Umbilical cord (tissue), 2 donors: ENCODE measurements at places on chromosomes 6 and 20.
A peak's percentile ranks its signal among the peaks of the same experiment; 100 is the strongest.

DNA sequence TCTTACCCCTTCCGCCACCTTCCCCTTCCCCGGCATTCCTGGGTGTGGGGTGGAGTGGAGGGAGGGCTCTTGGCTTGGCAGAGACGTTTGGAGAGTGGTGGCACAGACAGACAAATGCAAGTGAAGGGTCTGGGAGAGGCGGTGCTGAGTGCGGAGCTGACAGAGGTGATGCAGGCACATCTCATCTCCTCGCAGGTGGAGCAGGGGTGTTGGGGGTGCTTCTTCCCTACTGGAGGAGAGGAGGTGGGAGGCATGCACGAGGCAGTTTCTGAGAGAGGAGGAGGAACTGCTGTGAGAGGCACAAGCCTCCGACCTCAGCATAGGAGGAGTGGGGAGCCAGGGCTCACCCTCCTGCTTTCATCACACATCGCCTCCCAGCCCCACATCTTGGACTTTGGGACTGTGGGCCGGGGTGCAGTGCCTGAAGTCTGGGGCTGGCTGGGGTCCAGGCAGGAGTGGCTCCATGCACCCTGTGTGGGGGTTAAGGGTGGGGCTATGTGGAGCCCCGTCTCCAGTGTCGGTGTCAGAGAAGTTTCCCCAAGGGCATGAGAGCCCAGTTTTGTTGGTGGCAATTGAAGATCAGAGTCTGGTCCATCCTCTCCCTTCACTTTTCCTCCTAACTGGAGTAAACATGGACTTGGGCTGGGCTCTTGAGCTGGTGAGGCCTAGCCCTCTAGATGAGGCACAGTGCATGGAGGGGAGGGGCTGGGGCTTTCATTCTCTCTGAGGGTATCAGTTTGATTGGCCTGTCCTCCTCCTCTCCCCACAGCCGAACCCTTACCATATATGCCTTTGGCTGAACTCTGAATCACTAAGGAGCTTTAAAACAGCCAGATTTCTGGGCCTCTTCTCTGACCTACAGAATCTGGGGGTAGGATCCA, 20.2 kb upstream of the SLC22A7 start:
- peak; percentile 83 for DNase-seq

DNA sequence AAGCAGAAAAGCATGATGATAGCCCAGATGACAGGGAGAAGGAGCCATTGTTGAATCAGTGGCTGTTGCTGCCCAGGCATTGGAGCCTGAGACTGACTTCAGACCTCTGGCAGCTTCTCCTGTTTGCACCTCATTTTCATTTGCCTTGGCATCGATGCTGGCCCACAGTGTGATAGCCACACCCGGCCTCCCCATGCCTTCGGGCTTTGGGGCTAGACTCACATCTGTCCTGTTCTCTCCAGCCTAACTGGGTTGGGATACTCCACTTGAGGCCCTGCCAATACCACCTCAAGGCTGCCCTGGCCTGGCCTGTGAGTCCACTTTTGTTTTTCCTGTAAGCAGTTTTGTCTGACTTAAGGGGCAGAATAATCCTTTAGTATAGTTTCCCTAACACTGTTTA, 140.4 kb downstream of the UST start:
- no peak for DNase-seq

GRCh38 chr6:10894958-10895357, 8.1 kb downstream of the SYCP2L start:
- DNase-seq = no peak

DNA sequence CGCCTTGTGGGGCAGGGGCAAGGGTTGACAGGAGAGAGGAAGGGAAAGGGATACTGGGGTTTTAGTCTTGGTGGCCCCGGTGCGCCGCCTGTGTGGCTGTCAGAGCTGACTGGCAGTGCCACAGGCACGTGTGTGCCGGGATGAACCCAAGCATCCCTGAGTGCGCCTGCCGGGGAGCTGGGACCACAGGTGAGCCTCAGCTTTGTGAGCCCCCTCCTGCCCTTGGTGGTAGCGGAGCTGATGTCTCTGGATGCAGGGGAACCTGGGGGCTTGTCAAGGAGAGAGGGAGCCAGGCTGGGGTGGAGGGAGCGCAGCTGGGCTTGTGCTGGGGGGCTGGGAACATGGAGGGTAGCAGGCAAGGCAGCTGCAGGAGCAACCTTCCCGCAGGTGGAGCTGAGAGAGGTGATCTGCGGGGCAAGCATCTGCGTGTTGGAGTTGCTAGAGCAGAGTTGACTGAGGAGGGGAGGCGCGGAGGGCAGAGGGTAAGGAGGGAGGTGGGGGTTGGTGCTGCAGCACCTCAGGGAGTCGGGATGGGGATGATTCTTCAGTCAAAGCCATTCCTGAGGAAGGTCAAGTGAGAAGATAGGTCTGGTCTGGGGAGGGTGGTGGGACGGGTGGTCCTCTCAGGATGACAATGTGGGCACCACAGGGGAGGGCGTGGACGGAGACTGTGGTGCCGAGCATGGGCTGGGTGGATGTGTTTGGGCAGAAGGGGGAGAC, 28.1 kb downstream of the PYGB start:
- DNase-seq = no peak

GRCh38 chr6:41373919-41374617, 38.7 kb downstream of the NCR2 start:
- DNase-seq = no peak
